ENCODE measurements at places on chromosomes 11 and 22.

DNA sequence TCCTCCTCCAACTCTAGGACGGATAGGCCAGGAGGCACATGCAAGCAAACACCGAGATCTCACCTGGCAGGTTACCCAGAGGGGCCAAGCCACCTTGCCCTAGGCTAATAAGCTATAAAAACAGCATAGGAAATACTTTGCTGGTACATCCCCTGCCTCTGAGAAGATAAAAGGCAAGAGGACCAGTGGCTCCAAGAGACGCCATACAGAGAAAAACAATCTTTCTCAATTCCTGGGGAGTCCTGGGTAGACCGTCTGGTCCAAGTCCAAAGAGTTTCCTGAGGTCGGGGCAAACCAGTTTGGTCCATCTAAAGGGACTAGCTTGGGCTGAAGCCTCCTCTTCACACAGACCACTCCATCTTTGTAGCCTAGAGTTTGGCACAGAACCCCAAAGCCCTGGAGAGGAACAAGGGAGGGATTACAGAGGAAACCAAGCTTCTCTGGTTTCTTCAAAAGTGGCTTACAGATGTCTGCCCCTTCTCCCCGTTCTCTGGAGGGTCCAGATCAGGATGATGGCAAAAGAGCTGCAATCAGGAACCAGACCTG lies 40.4 kb downstream of the NUMA1 start:
- no peak for DNase-seq

DNA sequence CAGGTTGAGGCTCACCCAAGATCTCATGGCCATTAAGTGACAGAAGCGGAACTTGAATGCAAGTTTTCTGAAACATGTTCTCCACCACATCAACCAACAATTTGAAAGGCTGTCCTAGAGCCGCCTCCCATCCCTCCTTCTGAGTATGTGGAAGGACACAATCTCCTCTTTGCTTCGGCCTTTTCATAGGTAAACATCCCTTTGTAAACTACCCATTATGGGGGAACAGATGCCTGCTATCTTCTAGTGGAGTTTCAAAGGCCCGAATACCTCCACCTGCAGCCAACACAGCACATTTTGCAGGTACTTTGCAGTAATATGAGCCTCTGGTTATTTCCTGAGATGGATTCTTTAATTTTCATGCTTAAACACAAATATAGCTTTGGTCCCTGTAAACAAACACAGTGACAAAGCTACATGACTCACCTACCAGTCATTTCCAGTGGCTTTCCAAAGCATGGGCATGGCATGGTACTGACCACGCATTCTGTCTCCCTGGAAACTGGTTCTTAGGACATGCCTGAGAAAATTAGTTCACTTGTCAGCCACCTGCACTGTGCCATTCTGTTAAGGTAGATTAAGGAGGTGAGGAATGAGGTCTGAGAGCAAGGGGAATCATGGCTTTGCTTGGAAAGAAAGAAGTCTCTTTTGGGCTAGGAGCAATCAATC lies 60.2 kb downstream of the EHF start:
- DNase-seq: no peak

DNA sequence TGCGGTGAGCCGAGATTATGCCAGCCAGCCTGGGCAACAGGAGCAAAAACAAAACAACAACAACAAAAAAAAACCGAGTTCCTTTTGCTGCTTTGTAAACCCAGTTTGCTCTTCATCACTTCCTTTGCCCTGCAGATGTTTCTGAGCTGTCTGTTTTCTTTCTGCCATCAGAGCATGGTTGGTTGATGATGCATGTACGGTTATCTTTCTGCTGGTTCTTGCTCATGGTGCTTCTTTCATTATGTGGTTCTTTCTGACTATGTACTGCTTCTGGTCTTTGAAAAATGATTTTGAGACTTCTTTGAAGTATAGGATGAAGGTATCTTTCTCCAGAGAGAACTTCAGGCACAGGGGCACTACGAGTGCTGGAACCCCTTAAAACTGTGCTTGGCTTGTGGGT lies 13.2 kb downstream of the TANGO2 start:
- DNase-seq: no peak

DNA sequence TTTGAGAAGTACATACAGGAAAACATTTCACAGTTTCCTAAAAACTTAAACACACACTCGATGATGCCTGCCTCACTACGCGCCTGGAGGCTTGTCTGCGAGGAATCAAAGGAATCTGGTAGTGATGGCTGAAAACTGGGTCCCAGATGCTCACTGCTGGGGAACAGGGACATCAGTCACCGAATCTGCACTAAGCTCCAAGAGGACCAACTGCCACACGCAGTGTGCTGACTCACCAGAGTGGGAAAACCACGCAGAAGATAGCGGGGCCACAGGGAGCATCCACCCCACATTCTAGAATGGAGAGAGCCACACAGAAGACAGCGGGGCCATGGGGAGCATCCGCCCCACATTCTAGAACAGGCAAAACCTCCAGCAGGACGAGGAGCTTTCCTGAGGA lies 24.3 kb upstream of the MOB2 start:
- no peak for DNase-seq

- no peak for DNase-seq
These were observed 227.2 kb upstream of the E2F8 start for GRCh38 chr11:19467904-19468303.

DNA sequence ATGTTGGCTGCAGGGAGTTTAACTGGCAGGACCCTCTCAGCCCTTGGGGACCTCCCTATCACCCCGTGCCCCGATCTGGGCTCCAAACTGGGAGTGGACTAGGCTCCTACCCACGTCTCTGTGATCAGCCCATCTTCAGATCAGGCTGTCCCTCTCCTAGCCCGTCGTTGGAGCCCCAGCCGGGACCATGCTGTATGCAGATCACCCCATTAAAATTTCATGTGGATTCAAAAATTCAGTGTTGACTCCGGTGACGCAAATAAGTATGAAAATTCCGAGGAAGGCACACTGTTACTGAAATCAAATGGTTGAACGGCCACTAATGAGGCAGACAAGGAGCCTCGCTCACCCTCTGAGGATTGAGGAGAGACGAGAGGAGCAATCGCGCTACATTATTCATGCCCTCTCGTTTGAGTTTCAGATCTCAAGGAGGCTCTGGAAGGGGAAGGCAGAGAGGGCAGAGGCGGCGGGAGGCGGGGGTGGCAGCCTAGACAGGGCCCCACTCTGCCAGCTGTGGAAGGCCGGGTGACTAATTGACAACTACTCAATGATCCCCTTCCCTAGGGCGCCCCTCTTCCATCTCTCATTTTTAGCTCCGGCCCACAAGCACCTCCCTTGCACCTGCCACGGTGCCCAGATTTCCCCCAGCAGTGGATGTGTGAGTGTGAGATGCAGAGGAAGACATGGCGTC lies 255.4 kb downstream of the MIAT start:
- no peak for DNase-seq

- no peak for DNase-seq
These were observed 22.5 kb upstream of the ELF5 start for GRCh38 chr11:34536056-34536455.
